ENCODE measurements at places on chromosomes 11 and 22.

DNA sequence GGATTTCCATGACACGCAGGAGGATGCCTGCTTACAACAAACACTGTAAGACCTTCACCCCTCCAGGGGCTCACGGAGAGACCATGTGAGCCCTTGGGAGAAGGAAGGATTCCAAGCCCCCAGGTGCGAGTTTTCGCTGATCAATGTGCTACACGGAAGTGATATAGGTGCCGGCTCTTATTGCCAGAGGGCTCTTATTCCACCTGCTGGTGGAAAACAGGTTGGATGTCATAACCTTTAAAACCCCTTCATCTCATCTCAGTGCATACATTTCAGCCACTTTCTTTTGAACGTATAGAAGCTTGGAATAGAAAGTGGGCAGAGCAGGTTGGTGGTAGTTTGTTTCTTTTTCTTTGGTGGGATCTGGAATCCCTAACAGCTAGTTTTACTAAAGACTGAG is 25.8 kb downstream of the LAYN start:
- no peak for DNase-seq

DNA sequence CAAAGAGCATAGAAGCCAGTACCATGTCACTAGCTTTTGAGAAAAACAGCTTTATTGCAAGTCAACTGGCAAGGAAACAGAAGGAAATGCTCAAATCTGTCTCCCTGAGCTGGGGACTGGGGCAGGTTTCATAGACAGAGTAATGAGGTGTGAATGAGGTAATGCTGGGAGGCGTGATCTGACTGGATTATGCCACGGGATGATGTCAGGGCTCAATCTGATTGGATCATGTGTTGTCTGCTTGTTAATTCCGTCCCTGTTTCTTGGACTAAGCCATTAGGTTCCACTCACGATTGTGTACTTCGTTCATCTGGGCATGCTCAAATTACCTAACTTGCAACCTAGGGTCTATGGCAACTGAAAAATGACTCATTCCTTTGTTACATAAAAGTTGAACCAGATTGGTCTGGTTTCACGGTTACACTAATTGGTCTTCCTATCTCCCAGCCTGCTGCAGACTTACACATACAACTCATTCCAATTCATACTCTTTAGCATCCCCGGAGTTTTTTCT is 20.2 kb upstream of the OR10A5 start:
- DNase-seq, result no peak

DNA sequence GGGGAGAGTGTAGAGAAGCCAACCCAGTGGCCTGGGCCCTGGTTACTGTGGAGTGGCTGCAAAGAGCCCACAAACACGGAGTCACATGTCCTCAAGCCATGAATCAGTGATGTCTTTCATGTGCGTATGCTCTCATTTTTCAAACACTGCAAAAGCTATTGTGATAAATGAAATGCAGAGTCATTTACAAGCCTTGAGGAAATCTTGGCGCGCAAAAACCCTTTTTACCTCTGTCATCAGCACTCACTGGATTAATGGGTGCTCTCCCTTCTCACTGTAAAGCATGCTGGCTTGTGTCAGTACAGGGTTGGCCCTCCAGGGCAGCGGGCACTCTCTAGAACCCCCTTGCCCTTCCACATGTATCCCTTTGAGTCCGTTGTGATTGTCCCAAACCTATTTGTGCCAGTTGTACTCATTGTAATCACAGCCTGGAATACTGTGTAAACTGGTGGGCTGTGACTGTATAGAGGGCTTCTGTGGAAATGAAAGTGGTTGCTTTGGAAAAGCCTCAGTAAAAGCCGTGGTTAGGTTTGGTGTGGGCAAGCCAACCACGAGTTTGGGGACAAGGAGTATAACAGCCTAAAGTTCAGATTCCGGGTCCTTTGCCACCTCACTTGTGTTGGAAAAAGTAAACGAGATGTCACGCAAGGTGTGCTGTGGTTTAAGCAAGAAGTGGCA is 10.4 kb downstream of the GNAZ start:
- no peak for DNase-seq

DNA sequence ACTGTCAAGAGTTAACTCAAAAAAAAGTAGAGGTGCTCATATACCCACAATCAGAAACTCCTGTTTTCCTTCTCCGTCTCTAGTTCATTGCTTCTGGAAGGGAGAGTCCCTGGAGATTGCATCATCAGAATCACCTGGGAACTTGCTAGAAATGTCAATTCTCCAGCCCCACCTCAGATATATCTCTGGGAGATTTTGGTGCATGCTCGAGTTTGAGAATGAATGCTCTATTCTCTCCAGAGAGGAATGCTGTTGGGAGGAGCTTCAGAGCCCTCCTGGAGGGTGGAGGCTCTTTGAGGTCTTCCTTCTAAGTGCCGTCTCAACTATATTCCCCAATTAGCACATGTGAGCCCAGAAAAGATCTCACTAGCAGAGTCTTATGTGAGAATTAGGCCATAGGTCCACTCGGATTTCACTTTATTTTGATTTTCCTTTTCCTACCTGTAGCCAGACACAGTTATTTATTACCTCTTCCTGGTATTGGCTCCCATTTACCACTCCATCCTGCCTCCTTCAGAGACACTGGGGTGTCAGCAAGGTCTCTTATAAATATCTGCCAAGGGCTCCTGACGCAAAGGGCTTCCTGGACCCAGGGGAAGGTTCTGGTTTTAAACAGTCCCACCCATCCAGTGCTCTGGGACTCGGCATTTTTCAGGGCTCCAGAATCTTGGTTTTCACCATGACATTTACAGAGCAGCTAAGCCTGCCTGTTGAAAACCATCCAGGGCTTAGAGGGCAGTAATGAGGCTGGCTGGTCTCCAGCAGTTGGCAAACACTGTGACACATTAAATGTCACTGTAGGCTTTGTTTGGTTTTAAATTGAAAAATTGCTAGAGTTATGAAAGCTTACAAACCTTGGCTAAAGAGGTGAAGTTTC is 136.2 kb downstream of the CD44 start:
- peak; percentile 87 for DNase-seq

DNA sequence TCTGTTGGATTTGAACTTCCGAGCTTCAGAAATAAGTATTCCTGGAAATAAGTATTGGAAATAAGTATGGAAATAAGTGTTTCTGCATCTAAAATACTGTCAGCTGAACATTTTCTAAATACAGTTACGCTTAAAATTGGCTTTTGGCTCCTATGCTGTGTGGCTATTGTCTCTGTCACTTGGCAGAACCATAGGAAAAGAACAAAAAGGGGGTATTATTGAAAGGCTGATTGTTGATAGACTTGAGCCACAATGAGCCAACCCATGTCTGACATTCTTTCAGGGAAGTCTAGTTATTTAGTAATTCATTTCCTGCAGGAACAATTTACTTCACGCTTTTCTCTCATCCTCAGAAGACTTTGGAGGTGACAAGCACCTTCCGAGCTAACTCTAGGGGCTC is 32.5 kb upstream of the LARGE1 start:
- DNase-seq, result no peak

- DNase-seq, result no peak
These were observed 23.4 kb upstream of the PIK3C2A start for GRCh38 chr11:17230867-17231851.

DNA sequence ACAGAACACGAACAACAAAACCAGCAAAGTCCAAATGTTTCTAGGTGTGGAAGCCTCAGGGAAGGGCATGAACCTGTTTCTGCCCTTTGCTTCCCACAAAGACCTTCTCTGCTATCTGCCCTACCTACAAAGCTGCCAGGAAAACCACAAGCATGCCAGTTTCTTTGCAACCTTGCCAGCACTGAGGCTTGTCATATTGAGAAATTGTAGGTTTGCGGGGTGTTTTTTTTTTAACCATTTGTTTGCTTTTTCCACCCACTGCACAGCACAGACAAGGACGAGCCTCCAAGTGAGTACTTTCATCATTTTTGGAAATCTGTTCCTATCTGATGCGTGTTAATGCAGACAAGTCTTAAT is 12.8 kb downstream of the PARVG start:
- no peak for DNase-seq

GRCh38 chr11:79157738-79158137 is 283.1 kb downstream of the TENM4 start:
- DNase-seq, result no peak

GRCh38 chr11:980438-981357 is 55.0 kb downstream of the AP2A2 start:
- DNase-seq, result no peak

- DNase-seq, result no peak
These were observed 1132.1 kb upstream of the CNTN5 start for GRCh38 chr11:97888641-97889040.

DNA sequence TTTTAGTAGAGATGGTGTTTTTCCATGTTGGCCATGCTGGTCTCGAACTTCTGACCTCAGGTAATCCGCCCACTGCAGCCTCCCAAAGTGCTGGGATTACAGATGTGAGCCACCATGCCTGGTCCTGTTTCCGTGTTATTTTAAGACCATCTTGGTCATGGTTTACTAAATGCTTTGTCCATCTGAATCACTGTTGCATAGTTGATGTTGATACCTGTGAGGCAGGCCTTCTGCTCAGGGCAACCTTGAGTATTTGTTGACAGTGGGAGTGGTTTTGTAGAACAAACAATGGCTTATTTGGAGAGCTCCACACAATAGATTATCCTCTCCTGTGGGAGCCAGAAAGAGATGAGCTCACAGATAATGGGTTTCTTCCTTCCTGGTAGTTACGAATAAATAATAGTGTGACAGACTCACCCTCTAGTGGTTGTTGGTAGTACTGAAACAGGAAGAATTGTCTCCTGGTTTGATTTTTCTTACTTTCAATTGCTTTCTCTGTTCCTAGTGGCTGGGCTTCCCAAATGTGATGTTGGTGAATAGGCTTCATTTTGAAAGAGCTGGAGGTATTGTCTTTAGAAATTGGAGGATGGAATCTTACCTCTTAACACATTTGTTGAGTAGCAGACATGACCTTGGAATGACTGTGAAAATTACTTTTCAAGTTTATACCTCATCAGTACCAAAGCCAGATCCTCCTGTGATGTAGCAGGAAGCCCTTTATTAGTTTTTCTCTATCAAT is 39.0 kb downstream of the CTNND1 start:
- DNase-seq, result no peak

DNA sequence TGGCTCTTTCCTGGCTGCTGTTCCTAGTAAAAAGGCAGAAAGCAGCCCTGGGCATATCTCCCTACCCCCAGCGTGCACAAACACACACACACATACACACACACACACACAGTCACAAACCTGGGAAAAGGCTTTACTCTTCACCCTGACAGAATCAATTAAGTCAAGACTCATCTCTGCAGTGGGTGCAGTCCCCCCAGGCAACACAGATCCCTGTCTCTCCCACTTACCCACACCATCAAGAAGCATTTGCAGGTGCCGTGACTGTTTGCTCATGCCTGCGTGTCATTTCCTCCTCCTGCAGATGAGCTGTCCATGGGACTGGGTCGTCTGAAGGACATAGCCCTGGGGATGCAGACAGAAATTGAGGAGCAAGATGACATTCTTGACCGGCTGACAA is 28.6 kb downstream of the SNAP29 start:
- DNase-seq, result no peak

- no peak for DNase-seq
These were observed 1252.2 kb downstream of the JRKL start for GRCh38 chr11:97641988-97642387.

GRCh38 chr22:23764899-23765881 is 2.4 kb downstream of the C22orf15 start:
- DNase-seq, result no peak

- no peak for DNase-seq
These were observed 9.4 kb upstream of the SOX6 start for GRCh38 chr11:16365581-16366228.

- DNase-seq, result no peak
These were observed 3.6 kb upstream of the PRRG4 start for GRCh38 chr11:32826113-32826512.

All from ascending aorta (tissue), 2 donors.